Natural killer cell (primary cell): ENCODE measurements at places on chromosomes 5 and 9. TPM values are rescaled to one million over a fixed set of nuclear protein-coding genes. Genes with fewer than 3 reads are reported as not detected.

Gene FOXE1
- not detected for total RNA-seq

DNA sequence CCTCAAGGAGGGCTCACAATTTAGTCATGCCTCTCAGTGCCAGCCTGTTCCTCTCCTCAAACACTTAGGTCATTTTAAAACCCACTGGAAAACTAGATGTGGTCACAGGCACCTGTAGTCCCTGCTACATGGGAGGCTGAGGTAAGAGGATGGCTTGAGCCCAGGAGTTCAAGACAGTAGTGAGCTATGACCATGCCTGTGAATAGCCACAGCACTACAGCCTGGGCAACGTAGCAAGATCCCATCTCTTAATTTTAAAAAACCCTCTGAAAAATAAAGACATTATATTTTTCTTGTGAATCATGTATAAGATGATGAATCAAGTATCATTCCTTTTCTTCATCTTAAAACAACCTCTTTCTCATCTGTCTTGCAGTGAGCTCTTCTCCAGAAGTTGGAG, 45.8 kb downstream of the KLF4 start:
- DNase-seq, result no peak

DNA sequence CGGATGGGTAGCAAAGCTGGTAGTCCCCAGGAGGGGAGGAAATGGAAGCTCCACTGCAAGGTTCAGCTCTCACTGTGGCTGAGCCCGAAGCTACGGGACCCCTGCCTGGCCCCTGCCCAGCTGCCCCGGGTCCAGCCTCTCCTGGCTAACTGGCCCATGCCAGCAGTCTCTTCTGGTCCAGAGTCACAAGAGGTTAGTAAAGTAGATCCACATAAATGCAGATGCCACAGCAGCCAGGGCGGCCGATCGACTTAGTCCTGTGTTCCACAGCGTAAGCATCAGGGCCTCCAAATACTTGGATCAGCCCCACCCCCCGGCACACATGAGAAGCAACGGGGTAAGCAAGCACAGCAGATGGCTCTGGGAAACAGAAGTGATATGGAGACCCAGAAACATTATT, 42.1 kb downstream of the MRPL36 start:
- no peak for DNase-seq

- no peak for DNase-seq
Measured at GRCh38 chr9:5122116-5122515, 63.3 kb downstream of the INSL6 start.

GRCh38 chr5:120207129-120207528, 257.0 kb upstream of the PRR16 start:
- DNase-seq, result no peak

DNA sequence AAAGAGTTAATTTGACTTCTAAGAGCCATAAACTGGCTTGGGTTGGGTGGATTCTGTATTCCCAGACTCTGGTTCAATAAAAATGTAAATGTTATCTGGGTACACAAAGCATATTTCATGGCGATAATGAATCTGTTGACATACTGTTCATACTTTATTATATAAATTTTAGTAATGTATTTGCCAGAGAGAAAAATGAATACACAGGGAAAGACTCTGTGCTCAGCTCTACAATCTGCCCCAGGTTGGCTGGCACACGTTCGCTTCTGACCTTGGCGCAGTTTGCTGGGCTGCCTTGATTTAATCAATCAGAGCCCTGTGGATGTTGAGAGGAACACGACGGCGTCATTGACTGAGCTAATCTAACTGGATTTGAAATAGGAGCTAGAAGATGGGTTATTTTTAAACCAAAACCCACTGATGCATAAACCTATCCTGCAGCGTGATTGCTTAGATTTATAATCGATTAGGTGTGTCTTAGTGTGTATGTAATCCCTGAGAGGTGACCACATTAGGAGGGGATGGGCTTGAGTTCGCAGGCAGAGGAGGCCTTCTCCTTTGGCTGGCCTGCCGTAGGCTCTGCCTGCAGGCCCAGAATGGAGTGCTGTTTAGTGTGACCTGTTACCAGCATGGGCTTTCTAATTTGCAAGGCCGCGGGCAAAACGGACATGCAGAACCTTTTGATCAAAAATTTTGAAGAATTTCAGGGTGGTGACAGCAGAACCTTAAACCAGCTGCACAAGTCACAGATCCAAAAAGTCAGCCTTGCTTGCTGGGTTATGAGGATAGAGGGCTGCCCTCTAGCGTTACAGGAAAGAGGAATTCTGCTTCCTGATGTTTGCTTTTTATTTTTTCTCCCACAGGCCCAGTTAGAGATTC, 3.9 kb upstream of the ADCY2 start:
- DNase-seq, result no peak

DNA sequence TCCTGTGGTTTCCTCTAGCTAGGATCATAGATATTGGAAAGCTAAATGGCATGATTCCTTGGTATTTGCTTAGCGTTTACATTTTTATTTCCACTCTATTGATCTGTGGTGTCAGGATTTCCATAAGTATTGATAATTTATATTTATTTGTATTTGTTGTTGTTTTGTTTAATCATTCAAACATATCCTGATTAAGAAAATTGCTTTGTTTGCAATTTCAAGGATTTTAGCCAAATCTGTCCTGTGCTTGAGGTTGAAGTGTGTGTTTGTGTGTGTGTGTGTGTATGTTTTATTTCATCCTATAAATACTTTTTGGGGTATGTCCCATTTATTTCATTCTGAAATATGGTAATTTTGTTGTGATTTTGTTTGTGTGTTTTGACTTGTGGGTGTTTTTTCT, 1884.1 kb upstream of the CDH6 start:
- DNase-seq, result no peak
